Activated T-helper 1 cell treated with anti-CD3 and anti-CD28 coated beads, Interleukin-2, amount 50 U/mL, for 16 hours (primary cell): ENCODE measurements at places on chromosomes 5 and 9.

GRCh38 chr5:142330026-142330425 is 5.2 kb upstream of the SPRY4 start:
- DNase-seq = no peak

DNA sequence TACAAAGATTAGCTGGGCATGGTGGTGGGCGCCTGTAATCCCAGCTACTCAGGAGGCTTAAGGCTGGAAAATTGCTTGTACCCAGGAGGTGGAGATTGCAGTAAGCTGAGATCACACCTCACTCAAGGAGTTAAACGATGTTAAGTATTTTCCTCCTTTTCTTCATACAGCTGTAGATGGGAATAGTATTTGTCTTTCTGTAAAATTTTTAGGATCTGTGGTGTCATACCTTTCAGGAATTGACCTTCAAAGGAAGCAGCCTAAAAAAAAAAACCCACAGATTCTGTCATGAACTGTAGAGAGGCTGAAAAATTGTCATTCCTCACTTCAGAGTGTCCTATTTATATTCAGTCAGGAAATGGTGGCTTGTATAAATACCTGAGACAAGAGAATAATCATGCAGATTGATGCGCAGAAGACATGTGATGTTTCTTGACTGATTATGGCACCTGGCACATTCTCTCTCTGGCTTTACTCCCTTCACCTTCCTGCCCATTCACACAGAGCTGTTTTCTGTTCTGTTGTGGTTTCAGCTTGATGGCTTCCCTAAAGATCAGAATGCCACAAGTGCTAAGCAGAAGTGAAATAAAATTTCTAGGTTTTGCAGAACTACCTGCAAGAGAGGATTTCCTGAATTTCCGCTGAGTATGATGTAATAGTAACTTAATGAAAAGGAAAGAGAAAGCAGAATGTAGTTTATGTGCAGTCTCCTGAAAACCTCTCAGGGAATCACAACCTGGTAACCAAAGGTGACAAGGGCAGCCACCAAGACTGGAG is 3.8 kb downstream of the IFNA1 start:
- no peak for DNase-seq

- no peak for DNase-seq
Observed at GRCh38 chr5:585962-586628, 26.0 kb upstream of the CEP72 start.

DNA sequence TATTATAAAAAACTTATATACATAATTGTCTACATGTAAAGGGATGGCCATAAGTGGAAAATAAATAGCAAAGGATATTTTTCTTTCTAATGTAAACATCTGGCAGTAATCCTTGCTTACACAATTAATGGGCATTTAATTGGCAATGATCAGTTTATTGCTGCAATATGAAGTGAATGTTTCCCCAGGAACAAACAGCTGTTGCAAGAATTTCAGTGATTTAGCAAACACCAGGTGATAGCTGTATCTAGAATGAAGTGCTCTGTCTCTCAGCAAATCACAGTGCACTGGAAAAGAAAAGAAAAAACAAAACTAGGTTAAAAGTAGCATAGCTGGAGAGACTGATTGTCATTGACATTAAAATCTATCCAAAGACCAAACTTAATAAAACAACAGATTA is 594.5 kb upstream of the ARRDC3 start:
- no peak for DNase-seq

GRCh38 chr5:122788371-122788770 is 13.5 kb downstream of the SNX2 start:
- DNase-seq = no peak

DNA sequence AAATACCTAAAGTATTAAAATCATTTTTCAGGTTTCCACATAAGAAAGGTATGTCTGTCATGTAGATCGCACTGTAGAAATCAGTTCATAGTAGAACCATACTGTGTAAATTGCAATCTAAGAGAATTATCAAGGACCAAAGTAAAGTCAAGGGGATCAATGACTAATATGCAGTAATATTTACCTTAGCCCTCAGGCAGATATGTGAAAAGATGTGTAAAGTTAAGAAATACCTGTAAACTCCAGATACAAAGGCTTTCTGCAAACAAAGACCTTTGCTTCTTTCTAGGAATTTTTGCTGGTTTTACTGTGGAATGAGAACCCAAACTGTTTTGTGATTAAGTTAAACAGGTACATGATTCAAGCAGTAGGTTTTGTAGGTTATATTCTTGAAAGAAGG is 11.6 kb downstream of the POLK start:
- no peak for DNase-seq

DNA sequence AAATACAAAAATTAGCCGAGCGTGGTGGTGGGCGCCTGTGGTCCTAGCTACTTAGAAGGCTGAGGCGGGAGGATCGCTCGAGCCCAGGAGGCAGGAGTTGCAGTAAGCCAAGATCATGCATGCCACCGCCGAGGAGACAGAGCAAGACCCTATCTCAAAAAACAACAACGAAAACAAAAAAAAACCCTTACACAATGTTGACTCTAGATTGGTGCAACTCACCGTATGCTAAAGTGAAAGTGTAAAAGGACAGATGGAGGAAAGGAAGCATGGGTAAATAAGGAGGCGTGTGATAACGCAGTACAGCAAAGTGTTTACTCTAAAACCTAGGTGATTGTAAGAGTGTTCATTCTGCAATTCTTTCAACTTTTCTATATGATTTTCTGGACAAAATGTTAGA is 15.9 kb upstream of the RUFY1 start:
- DNase-seq = no peak

- no peak for DNase-seq
Observed at GRCh38 chr5:121968910-121969607, 7.3 kb downstream of the SRFBP1 start.

- no peak for DNase-seq
Observed at GRCh38 chr9:73038613-73039012, 85.8 kb upstream of the ALDH1A1 start.

DNA sequence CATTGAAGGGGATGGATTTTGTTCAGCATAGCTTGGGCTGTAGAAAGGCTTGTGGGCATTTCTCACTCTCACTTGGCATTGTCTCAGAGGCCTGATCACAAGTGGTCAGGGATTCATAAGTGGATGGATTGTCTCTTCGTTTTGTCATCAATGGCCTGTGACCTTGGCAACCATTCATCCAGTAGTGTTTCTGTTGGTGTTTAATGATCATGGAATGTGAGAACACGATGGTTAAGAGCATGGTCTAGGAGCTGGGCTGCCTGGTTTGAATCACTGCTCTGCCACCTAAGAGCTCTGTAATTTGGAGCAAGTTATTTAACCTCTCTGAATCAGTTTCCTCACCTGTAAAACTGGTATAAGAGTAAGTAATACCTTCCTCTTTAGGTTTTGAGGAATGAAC is 430.1 kb upstream of the MEF2C start:
- no peak for DNase-seq

GRCh38 chr5:35924122-35924949 is 14.1 kb downstream of the CAPSL start:
- no peak for DNase-seq

DNA sequence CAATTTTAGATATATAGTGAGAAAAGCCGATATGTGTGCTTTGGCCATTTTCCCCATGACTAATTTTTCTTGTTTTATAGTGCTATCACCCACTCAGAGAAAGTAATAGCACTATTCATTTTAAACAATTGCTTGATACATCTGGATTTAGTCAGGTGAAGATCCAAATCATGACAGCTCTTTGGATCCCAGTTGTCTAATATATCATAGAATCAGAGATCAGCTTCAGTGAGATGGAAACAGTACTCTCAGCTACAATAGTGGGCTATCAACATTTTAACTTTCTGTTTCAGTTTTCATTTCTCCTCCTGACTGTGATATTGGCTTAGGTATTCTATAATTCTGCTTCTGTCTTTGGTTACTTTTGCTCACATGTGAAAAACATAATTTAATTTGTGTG is 38.7 kb downstream of the VCAN start:
- no peak for DNase-seq

- DNase-seq = no peak
Observed at GRCh38 chr5:38739011-38739704, 106.7 kb upstream of the OSMR start.

- DNase-seq = no peak
Observed at GRCh38 chr5:2187156-2187555, 304.4 kb upstream of the IRX4 start.

GRCh38 chr5:73189871-73190376 is 16.9 kb downstream of the TMEM174 start:
- DNase-seq = no peak

- no peak for DNase-seq
Observed at GRCh38 chr9:74609671-74610405, 112.7 kb downstream of the RORB start.

GRCh38 chr9:81508476-81508875 is 180.9 kb downstream of the TLE1 start:
- no peak for DNase-seq

GRCh38 chr9:108569624-108570023 is 286.2 kb downstream of the ACTL7B start:
- no peak for DNase-seq

DNA sequence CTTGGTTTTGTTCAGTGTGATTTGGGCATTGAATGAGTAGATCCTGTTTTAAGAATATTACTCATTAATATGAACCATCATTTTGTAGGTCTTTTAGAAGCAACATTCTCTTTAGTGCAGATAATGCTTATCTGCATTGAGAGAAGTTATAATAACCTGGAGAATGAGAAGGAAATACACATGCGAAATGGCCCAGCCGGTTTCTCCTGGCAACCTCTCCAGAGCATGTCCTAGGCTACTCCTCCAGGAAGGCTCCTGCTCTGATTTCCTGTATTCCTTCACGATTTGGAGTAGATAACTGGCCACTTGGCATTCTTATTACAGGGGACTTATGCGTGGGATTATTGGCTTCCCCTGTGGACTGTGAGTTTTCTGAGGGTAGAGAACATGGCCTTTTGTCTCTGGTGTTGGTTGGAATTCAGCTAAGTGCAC is 12.6 kb downstream of the DAPK1 start:
- DNase-seq = no peak

DNA sequence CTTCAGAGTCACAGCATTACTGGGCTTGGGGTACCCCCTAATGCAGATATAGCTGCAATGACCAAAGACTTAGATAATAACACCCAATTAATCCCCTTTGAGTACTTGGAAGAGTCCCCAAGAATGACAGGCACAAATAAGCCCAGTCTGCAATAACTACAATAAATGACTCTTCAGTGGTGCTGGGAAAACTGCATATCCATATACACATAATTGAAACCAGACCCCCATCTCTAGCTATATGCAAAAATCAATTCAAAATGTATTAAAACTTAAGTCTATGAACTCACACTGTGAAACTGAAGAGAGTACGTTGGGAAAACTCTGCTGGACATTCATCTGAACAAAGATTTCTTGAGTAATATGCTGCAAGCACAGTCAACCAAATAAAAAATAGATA is 422.5 kb downstream of the CDH18 start:
- DNase-seq = no peak

GRCh38 chr5:140828362-140828737 is 590 bp downstream of the PCDHA6 start:
- no peak for DNase-seq

DNA sequence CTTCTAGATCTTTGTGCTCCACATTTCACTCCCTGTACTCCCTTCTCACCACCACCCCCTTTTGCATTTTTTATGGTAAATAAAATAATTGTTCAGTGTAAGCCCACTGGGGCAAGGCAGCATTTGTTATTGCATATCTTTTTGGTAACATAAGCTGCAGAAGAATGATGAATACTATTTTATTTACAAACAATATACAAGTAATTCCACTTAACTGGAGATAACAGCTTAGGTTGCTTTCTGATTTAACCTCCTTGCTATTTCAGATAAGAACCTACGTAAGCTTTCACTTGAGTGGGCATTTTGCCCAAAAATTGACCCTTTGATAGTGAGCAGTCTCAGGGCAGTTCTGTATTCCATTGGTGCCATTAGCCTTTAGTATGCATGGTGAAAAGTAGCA is 417.9 kb downstream of the SH3GL2 start:
- no peak for DNase-seq

DNA sequence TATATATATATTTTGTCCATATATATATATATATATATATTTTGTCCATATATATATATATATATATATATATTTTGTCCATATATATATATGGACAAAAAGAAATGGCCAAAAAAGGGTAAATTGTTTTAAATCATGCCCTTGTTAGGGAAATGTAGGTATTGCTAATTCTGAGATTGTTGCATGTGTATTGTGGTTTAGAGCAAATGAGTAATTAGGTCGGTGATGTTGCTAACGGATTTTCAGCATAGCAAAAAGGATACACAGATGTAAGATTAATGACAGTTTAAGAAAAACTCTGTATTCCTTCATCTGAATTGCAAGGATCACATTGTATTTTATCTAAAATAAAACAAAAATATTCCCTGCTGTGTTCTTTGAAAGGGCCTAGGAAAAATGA is 40.2 kb downstream of the OSTF1 start:
- no peak for DNase-seq

DNA sequence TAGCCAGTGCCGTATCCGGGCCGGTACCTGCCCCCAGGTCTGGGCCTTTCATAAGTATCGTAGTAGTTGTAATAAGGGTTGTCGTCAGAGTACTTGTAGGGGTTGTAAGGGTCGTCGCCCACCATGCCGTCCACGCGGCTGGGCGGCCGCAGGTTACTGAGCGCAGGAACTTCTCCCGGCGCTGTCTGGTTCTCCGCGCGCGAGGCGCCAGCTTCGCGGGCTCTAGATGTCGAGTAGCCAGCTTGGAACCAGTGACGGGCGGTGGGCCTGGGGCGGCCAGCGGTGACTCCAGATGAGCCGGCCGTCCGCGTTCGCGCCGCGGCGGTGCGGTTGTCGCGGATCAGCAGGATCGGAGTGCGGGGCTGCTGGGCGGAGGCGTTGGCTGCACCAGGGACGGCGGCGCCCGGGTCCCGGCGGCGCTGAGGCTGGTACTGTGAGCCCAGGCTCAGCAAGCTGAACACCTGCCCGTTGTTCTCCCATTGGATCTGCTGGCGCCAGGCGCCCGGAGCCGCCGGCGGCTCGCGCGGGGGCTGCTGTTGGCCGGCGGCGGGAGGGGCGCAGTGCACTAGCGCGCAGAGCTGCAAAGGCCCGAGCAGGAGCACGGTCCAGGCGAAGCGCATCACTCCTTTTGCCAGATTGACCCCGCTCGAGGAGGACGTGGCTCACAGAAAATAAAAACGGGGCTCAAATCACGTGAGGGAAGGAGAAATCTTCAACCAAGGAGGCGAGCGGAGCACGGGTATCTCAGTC is 518 bp downstream of the LOX start:
- no peak for DNase-seq

GRCh38 chr9:122338536-122338935 is 32.3 kb upstream of the PTGS1 start:
- DNase-seq = no peak

DNA sequence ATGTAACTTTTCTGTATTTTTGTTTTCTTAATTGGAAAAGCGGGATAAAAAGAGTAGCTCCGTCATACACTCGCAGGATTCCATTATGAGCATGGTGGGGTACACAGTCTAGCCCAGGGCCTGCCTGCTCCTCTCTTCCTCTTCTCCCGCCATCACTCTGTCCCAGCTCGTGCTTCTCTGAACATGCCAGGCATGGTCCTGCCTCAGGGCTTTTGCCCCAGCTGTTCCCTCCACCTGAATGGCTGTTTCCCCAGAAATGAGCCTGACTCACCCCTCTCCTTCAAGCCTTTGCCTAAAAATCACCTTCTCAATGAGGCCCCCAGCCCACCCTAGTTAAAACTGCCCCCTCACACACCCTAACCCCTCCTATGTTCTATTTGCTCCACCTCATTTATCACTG is 4.5 kb downstream of the CORO2A start:
- DNase-seq = no peak
